ENCODE measurements at places on chromosomes 4 and X.

- DNase-seq, result no peak
Measured at GRCh38 chr4:140635606-140636005, 66.8 kb upstream of the UCP1 start.

DNA sequence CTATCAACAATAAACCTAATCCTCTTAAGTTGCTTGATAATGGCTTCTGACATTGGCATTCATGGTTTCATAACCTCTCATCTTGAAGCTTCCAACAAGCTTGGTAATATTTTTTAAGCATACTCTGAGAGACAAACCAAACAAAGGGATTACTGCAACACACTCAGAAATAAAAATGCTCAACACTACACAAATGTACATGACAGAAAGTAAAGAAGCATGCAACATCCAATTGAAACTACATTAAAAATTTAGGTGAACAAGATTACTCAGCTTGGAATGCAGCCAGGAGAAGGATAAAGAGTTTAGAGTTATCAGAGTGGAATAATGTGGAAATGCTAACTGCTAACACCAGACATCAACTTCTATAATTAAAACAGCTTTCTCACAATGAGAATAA, 1136.6 kb upstream of the PABPC4L start:
- no peak for DNase-seq

DNA sequence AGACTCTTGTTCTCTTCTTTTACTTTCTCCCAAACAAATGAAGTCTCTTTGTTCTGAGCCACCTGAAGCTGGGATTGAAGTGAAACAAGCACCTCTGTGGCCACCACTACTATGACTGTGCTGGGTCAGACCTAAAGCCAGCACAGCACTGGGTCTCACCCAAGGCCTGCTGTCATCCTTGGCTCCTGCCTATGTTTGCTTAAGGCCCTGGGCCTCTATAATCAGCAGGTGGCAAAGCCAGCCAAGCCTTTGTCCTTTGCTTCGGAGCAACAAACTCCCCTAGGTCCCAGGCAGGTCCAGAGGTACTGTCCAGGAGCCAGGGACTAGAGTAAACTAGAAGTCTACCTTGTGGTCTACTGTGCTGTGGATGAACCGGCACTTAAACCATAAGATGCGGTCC, 220.6 kb upstream of the ARSJ start:
- no peak for DNase-seq

GRCh38 chrX:78046362-78046761, 57.7 kb upstream of the PGK1 start:
- DNase-seq, result no peak

GRCh38 chr4:107740381-107740780, 20.3 kb upstream of the PAPSS1 start:
- DNase-seq, result no peak

All from posterior cingulate gyrus (tissue), 11 donors.